Astrocyte (in vitro differentiated cells and primary cell): ENCODE measurements at places on chromosomes 6 and 20.

DNA sequence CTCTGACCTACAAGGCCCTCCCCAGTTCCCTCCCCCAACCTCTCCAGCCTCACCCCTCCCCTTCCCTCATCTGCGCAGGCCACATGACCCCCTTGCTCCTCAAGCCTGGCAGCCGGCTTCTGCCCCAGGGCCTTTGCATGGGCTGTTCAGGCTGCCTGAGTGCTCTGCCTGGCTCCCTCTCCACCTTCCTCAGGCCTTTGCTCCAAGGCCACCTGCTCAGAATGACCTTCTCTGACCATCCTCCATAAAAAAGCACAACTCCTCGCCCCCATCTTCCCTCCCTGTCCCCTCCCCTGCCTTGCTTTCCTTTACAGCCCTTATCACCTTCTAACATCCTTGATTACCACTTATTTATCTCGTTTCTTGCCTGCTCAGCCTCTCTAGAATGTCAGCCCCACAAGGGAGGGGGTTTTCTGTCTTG lies 38.7 kb downstream of the SPDEF start:
- DNase-seq, result no peak

DNA sequence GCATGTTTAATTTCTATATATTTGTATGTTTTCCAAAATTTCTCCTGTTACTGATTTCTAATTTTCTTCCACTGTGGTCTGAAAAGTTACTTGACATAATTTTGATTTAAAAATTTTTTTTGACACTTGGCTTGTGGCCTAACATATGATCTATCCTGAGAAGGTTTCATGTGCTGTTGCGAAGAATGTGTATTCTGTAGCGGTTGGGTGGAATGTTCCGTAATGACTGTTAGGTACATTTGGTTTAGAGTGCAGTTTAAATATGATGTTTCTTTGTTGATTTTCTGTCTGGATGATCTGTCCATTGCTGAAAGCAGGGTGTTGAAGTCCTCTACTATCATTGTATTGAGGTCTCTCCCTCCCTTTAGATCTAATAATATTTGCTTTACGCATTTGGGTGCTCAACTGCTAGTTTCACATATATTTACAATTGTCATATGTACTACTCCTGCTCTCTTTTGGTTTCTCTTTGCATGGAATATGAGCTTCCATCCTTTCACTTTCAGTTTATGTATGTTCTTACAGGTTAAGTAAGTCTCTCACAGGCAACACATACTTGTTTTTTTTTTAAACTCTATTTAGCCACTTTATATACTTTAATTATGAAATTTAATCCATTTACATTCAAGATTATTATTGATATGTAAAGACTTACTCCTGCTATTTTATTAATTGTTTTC lies 19.5 kb upstream of the EDN1 start:
- DNase-seq, result no peak

DNA sequence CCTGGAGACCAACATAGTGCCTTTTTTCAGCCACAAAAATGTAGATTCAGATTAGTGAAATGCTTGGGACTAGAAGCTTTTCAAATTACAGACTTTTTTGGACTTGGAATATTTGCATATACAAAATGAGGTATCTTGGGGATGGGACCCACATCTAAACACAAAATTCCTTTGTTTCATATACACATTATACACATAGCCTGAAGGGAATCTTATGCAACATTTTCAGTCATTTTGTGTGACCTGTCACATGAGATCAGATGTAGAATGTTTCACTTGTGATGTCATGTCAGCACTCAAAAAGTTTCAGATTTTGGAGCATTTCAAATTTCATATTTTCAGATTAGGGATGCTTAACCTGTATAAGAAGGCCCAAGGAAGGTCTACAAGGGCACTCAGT lies 44.5 kb upstream of the ALDH8A1 start:
- no peak for DNase-seq

DNA sequence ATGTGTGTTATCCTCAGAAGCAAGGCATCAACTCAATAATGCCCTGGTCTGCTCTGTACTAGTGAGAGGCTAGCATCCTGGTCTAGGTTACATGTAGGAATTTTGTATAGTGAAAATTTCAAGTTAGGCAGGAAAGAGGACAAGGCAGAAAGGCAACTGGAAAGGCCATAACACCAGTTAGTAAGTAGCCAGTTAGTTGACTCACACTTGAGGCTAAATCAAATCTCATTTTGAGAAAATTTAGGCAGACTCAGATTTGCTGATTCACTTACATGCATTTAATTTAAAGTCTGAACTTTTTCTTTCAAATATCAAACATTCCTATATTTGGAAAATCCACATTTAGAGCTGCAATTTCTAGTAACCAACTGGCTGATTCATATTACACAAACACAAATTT lies 184.5 kb upstream of the TCF21 start:
- peak; percentile 14 for DNase-seq

- DNase-seq, result no peak
Measured at GRCh38 chr6:156564807-156565149, 212.4 kb upstream of the ARID1B start.

DNA sequence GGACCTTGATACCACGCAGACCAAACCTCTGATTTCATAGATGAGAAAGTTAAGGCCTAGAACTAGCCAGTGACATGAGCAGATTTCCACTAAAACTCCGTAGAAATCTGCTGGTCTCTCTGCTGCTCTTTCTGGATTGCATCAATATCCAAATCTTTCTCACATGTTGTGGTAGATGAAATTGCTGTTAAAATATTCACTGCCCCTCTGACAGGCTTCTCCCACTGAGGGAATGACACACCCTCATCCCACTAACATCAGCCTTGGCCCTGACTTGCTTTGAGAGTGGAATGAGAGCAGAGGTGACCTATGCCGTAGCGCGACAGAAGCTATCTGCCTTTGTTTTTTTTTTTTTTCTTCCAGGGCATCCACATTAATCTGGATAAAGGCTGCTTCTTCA lies 20.4 kb upstream of the EXOC2 start:
- no peak for DNase-seq

GRCh38 chr20:32483351-32484224 lies 101.5 kb downstream of the NOL4L start:
- peak; percentile 77 for DNase-seq

- DNase-seq, result no peak
Measured at GRCh38 chr6:87088076-87088475, 6.8 kb downstream of the CGA start.

- peak; percentile 88 for DNase-seq
Measured at GRCh38 chr6:16345449-16346330, 107.3 kb downstream of the GMPR start.

GRCh38 chr6:44925100-44925739 lies 402.9 kb upstream of the RUNX2 start:
- DNase-seq, result peak; percentile 66

- no peak for DNase-seq
Measured at GRCh38 chr20:64099086-64099786, 8.1 kb downstream of the NPBWR2 start.

GRCh38 chr20:46974669-46975434 lies 80.2 kb downstream of the EYA2 start:
- DNase-seq, result no peak

GRCh38 chr20:48102931-48103660 lies 317.8 kb upstream of the SULF2 start:
- peak; percentile 79 for DNase-seq
